ENCODE measurements at places on chromosomes 3 and 15.

DNA sequence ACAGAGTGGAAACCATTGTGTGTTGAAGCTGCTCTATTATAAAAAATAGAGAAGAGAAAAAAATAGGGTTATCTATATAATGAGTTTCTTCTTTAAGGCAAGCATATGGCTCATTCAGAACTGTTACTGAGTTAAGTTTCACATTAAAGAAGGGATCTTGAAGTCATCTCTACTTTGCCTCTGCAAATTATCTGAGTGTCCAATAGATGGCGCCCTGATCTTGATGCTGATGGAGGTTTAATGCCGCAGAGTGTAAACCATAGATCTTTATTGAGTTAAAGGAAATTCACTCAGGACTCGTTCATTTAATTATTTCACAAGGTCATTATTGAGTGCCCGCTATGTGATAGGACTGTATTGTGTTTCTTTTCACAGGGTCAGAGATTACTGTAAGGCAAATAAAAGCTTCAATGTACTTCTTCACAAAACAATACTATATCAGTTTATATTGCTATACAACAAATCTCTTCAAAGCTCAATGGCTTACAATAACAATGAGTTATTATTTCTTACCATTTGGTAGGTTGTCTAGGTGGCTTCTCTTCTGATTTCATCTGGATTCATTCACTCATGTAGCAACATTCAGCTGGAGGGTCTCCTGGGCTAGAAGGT lies 171.4 kb downstream of the NSUN3 start:
- no peak for DNase-seq

DNA sequence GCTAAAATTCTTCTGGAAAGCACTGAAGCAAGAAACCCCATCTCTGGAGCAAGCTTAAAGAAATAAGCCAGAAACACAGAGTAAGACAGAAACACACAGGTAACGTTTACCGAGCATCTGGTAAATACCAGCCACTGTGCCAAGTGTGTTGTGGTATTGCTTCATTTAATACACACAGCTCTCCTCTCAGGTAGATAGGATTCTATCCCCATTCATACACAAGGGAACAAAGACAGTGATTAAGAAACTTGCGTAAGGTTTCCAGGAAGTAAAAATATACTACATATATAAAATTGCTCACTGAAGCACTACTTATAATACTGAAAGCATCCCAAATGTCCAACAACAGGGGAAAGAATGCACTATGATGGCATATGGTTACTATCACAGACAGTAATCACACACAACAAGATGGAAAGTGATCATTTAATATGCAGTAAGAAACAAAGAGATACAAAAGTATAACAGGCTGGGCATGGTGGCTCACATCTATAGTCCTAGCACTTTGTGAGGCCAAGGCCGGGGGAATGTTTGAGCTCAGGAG lies 27.5 kb downstream of the TAMM41 start:
- DNase-seq, result no peak

GRCh38 chr15:94547711-94548110 lies 316.4 kb downstream of the MCTP2 start:
- DNase-seq, result no peak

GRCh38 chr15:69743091-69743490 lies 290.5 kb downstream of the RPLP1 start:
- DNase-seq, result no peak

GRCh38 chr3:143565951-143566350 lies 282.3 kb downstream of the SLC9A9 start:
- DNase-seq, result no peak

GRCh38 chr3:144052275-144052674 lies 80.7 kb downstream of the DIPK2A start:
- no peak for DNase-seq

DNA sequence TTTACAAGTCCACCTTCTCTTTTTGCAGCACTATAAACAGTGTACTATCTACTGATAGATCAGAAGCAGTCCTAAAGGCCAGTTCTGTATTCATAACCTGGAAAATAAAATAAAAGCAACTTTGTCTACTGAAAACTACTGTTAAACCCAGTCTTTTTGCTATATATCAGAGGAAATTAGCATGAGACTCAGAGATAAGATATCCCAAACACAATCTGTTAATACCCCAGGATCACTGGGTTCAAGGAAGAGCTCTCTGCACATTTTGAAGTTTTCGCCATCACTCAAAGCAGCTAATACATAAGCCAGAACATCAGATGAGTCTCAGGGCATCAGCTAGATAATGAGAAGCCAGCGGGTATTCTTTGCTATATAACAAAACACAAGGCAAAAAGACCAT lies 21.8 kb downstream of the OSBPL10 start:
- DNase-seq, result no peak

DNA sequence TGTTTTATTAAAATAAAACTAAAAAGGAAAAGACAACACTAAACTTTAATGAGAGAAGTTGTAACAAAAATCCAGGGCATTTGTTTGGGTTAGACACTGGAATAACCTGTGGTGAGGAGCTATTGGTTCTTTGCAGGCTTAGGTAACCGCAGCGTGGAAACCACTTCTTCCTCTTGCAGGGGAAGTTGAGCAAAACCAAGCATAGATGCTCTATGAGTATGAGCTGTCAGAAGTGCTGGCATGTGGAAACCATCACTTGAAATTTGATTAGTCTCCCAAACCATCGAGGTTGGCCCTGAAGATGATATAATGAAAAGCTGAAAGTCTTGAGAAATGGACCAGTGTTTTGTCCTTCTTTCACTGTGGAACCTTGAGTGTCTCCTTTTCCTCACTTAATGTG lies 127.1 kb upstream of the RBMS3 start:
- no peak for DNase-seq

DNA sequence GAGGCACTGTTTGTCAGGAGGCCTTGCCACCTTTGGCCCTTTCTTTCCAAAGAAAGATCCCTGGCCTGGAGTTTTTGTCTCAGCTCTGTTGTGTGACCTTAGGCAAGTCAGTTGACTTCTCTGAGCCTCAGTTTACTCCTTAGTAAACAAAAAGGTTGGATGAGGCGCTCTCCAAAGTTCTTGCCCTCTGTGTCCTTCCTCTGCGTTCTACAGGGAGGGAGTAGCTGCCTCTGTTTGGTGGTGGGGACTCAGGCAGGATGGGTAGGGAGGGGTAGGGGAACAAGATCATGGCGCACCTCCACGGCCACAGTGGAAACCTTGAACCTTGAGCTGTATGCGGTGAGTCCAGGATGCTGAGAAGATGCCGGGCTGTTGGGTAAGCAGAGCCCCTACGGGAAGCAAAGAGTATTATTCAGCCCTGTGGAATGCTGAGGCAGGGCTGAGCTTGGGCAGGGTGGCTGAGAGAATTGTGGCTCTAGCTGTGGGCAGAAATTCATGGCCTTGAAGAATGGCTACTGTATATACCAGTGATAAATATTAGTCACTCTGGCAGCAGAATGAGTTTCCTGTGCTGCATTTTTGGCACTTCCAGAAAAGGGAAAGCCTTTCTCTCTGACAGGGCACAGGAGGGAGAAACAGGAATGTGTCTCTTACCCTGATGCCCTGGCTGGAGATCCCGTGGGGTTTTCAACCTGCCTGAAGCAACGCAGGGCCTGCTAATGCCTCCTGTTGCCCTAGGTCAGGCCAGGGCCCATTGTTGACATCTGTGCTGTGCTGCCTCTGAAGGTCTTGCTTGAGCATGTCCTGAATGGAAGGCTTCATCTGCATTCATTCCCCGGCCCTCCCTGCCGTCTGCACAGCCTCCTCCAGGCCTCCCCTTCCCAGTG lies 39.9 kb downstream of the SMAD3 start:
- DNase-seq, result no peak

- DNase-seq, result no peak
Observed at GRCh38 chr3:180063783-180064182, 27.0 kb upstream of the PEX5L start.

- DNase-seq, result no peak
Observed at GRCh38 chr3:143608966-143609365, 239.3 kb downstream of the SLC9A9 start.

DNA sequence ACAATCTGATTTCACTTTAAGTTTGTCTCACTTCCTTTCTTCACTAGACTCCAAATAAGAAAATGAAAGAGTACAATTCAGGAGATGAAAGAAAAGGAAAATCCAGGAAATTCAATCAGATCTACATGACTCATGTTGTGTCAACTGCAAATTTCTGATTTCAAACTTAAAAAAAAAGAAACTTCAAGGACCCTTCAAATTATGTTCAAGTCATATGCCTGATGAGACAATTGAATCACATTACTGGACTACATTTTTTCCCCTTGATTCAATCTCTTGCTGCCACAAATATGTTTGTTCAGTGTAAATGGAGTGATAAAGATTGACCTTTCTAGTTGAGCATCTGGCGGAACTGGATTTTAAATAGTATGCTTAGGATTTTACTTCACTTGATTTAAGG lies 37.4 kb downstream of the FRMD5 start:
- no peak for DNase-seq

DNA sequence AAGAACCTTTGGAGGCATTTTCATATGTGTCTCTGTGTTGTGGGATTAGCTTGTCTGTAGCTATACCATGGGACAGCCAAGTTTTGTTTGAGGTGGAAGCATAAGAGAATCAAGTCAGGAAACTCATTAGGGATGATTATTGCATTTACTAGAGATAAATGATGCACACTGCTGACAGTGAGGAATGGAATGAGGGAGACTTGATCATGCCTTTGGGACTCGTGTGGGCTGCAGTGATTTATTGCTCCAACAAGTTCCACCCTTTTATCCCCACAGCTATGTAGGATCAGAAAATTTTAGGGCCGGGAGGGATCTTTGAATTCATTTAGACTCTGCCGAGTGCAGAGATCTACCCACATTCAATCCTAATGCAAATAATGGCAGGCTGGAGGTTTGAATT lies 16.3 kb downstream of the ZNF385D start:
- no peak for DNase-seq

DNA sequence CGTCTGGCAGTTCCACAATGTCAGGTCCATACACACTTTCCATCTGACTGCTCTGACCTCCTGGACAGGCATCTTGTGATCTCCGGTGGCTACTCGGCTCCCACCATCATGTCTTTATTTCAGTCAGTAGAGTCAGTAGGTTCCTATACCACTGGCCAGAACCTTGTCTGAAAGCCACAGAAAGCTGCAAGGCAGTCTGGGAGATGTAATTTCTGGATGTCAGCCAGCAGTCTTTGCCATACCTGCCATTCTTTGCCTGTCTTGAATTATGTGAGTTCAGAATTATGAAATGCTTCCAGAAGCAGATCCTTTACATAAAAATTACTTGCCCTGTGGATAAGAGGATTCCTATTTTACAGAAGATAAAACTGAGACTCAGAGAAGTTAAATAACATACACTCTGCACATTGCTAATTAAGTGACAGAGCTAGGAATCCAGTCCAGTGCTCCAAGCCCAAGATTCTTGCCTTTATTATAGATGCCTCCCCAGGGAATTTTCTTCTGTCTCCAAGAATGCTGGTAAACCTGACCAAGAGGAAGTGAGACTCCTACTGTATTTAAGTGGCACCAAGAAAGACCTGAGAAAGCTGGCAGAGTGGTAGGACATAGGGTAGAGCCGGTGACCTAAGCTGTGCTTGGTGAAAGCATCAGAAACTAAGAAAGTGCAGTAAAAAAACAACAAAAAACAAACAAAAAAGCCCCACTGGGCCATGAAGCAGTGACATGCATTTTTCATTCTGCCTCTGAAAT lies 75.6 kb downstream of the IQCH start:
- DNase-seq, result no peak

DNA sequence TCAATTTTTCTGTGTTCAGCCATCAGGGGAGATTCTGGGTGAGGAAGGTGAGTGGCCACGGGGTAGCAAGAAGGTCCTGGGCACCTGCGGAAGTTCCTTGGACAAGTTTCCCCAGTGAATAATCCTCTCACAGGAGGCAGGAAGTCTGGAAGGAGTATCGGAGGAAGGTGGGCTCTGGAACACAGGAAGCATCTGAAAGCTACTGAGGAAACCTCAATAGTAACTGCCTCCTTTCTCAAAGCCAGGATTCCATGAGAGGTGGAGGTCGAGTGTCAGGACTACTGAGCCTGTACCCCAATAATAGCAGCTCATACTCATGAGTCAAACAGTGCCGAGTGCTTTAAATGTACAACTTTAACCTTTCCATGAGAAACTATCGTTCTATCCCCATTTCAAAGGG lies 110.9 kb downstream of the OXNAD1 start:
- no peak for DNase-seq

DNA sequence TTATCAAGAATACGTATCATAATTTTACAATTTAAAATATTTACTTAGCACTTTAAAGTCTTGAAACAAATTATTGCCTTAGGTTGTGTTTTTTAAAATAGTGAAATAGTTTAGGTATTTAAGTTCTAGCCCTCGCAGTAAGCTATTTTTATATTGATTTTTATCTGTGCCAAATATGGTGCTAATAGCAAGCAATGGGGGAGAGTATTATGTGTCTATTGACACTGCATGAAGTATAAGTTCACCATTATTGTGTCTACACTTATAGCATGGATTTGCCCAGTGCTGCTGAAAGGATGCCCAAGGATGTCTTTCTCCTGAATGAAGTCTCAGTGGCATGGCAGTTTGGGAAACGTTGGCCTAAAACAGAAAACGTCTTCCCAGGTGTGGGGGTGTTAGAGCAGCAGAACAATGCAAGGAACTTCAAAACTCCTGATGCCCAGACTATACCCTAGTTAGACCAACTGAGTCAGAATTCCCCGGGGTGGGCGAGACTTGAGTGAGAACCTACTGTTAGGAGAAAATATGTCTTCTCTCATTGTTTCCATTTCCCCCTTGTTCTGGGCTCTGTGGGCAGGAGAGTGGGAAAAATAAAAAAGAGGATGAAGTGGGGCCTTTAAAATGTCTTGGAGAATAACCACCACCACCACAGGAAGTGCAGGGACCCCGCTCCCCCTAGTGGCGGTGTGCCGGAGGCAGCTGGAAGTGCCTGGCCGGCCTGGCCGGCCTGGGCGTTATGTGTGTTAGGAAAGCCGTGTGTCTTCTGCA lies 104.2 kb upstream of the SLC7A14 start:
- DNase-seq, result peak; percentile 29

DNA sequence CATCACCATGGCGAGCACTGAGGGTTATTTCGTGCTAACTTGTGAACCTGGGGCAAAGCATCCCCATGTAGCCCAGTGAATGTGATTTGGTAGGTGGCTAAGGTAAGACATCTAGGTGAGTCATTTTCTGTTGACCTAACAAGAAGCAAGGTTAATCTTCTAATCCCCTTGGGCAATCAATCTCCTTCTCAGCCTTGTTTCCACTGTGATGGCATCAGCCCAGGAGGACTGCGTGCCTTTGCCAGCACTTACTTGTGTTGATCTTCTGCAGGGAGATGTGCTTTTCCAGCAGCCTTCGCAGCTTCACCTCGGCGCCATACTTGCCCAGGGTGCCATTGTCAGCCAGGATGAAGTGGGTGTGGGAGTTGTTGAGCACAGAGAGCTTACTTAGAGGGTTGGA lies 35.7 kb downstream of the TRPM1 start:
- no peak for DNase-seq

DNA sequence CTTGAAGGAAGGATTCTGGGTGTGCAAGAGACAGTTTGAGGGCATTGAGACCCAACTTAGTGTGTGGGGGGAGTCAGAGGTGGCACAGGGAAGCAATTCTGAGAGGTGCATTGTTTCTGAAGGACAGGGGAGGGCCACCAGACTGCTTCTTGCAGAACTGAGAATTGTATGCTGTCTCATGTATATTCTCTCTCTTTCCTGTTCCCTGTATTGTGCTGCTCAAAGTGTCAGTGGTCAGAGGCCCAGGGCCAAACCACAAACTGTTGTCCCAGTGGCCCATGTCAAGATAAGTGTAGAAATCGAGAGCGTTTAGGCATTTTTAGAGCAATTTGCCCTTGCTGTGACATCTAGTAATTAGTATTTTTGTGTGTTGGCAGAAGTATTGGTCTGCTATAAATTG lies 567.1 kb downstream of the EDEM1 start:
- DNase-seq, result no peak
